ENCODE measurements at places on chromosomes 2 and 18.

DNA sequence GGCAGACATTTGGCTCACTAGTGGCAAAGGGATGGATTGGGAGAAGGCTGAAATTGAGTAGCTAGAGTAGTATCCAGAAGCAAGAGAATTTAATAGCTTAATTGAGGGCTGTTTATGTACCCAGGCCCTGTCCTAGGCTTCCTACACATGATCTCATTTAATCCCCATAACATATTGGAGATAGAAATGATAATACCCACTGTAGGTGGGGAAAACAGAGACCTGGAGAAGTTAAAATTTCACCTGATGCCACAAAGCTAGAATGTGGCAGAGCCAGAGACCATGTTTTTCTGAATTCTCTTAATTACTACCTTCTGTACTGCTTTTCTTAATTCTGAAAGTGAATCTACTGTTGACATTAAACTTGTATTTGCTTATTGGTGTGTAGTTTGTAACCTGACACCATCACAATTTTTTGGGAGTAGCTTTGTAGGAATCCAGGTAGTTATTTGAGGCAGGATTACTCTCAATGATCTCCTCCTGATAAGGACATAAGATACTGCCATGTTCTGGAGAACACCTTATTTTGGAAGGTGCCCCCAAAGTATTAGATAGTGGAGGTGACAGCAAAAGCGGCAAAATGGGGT lies 42.2 kb downstream of the RAB10 start:
- H3K36me3 ChIP-seq: no peaks in the 10 kb centered on the region
- no peak for DNase-seq

DNA sequence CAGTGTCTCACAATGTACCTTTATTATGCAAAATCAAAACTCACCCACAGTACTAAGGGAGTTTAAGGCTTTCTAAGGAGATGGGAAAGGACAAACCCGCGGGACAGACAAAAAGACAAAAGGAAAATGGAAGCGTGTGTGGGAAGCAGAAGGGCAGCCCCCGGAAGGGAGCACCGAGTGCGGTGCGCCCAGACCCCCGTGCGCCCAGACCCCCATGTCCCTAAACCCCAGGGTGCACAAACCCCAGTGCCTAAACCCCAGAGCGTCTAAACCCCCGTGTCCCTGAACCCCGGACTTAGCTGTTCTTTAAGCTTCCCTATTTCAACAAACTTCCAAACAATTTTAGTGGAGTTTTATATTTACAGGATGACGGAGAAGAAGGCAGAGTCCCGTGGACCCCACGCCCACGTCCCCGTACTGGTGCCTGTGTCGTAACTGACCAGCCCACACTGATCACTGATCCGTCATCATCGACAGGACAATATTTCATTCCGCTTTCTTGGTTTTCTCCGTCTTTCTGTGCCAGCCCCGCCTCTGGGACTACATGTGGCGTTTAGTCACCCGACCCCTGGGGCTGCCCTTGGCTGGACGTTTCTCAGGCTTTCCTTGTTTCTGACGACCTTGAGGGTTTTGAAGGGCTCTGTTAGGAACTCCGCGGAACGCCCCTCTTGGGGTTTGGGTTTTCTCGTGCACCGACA lies 76.9 kb downstream of the RTP5 start:
- H3K27ac ChIP-seq: no peak overlapping the region
- no peaks in the 10 kb centered on the region for H3K36me3 ChIP-seq
- no peaks in the 10 kb centered on the region for H3K27me3 ChIP-seq
- peaks cover 4% of the 10 kb centered on the region for H3K4me1 ChIP-seq

GRCh38 chr2:43324259-43325106 lies 98.1 kb upstream of the ZFP36L2 start:
- no peak overlapping the region for H3K27ac ChIP-seq
- H3K36me3 ChIP-seq: no peaks in the 10 kb centered on the region
- no peak for DNase-seq
- no peak overlapping the region for H3K4me3 ChIP-seq
- H3K4me1 ChIP-seq: no peaks in the 10 kb centered on the region
- H3K27me3 ChIP-seq: no peaks in the 10 kb centered on the region

- no peaks in the 10 kb centered on the region for H3K4me1 ChIP-seq
- DNase-seq: no peak
- H3K4me3 ChIP-seq: no peak overlapping the region
- H3K27ac ChIP-seq: no peak overlapping the region
- no peaks in the 10 kb centered on the region for H3K36me3 ChIP-seq
- H3K27me3 ChIP-seq: no peaks in the 10 kb centered on the region
These were observed 1041.2 kb upstream of the CDH2 start for GRCh38 chr18:29218091-29218490.

DNA sequence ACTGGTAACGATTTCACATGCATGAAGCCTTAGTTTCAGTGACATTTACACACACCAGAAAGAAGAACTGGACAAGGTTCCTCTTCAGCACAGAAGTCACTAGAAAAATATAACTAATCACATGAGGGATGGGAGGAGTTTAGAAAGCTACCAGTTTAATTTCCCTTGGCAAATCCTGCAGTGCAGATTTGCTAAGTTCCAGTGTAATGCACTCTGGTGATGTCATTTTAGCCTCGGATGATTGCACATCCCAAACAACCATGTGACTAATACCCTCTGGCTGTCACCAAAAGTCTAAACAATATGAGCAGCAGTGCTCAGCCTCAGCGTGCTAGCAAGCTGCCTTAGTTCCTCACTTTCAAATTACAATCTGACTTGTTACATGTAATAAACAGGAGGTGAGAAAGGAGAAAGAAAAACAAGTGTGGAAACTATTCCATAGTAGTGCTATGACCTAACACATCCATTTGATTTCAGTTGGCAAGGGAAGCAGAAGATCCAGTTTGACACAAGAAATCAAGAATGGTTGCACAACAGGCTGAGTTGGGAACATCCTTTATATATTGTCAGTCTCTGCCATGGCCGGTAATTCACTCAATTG lies 35.3 kb upstream of the PPP1CB start:
- H3K27ac ChIP-seq: no peak overlapping the region
- H3K4me1 ChIP-seq: no peaks in the 10 kb centered on the region
- no peak for DNase-seq
- no peak overlapping the region for H3K4me3 ChIP-seq
- no peaks in the 10 kb centered on the region for H3K36me3 ChIP-seq

DNA sequence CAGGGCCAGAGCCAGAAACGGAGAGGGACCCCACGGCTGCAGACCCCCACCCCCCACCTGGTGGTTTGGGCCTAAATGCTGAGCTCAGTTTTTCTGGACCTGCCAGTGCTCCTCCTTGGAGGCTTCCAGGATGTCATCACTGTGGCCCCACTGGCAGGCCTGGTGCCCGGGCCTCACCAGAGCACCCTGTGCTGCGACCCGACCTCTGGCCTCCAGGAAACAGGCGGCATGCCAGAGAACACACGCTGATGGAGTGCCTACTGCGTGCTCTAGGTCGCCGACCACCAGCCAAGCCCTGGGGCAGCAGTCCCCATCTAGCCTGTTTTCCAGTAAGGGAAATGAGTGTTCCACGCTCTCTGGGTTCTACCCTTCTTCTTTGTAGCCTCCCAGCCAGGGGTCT lies 33.8 kb downstream of the HS6ST1 start:
- H3K36me3 ChIP-seq: peaks cover 2% of the 10 kb centered on the region
- H3K27ac ChIP-seq: no peak overlapping the region
- no peak for DNase-seq

GRCh38 chr2:188725746-188726360 lies 248.3 kb upstream of the COL3A1 start:
- no peaks in the 10 kb centered on the region for H3K4me1 ChIP-seq
- H3K4me3 ChIP-seq: no peak overlapping the region
- H3K27ac ChIP-seq: no peak overlapping the region
- no peaks in the 10 kb centered on the region for H3K27me3 ChIP-seq
- DNase-seq: no peak
- H3K36me3 ChIP-seq: no peaks in the 10 kb centered on the region

DNA sequence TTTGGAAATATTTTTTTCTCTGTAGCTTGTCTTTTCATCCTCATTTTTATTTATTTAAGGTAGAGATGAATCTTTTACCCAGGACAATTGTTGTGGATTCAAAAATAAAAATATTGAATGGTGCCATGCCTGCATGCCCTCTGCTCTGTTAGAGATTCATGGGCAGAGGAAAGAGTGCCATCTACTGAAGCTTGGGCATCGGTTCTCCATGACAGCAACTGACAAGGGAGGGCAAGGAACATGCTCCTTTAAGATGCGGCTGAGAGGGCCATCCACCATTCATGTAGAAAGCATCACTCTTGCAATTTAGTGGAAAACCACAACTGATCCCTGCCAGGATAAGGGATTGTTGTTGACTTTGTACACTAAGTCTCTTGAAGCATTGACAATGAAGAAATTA lies 79.9 kb downstream of the PARD3B start:
- no peaks in the 10 kb centered on the region for H3K4me1 ChIP-seq
- no peaks in the 10 kb centered on the region for H3K36me3 ChIP-seq
- no peak for DNase-seq

GRCh38 chr2:26870585-26871095 lies 22.7 kb downstream of the DPYSL5 start:
- H3K36me3 ChIP-seq: no peaks in the 10 kb centered on the region
- peaks cover 3% of the 10 kb centered on the region for H3K27me3 ChIP-seq
- H3K27ac ChIP-seq: no peak overlapping the region
- DNase-seq: no peak
- H3K4me1 ChIP-seq: no peaks in the 10 kb centered on the region

- H3K4me1 ChIP-seq: no peaks in the 10 kb centered on the region
- H3K4me3 ChIP-seq: no peak overlapping the region
- no peak overlapping the region for H3K27ac ChIP-seq
- DNase-seq: no peak
These were observed 487.6 kb downstream of the PIK3C3 start for GRCh38 chr18:42442656-42443055.

GRCh38 chr2:236677368-236677767 lies 107.7 kb downstream of the ACKR3 start:
- H3K36me3 ChIP-seq: no peaks in the 10 kb centered on the region
- H3K27me3 ChIP-seq: no peaks in the 10 kb centered on the region
- no peak overlapping the region for H3K4me3 ChIP-seq
- no peak overlapping the region for H3K27ac ChIP-seq
- DNase-seq: no peak
- H3K4me1 ChIP-seq: no peaks in the 10 kb centered on the region

GRCh38 chr2:150888337-150888736 lies 373.3 kb downstream of the RBM43 start:
- no peaks in the 10 kb centered on the region for H3K4me1 ChIP-seq
- H3K27ac ChIP-seq: no peak overlapping the region
- H3K27me3 ChIP-seq: no peaks in the 10 kb centered on the region
- no peaks in the 10 kb centered on the region for H3K36me3 ChIP-seq
- DNase-seq: no peak

DNA sequence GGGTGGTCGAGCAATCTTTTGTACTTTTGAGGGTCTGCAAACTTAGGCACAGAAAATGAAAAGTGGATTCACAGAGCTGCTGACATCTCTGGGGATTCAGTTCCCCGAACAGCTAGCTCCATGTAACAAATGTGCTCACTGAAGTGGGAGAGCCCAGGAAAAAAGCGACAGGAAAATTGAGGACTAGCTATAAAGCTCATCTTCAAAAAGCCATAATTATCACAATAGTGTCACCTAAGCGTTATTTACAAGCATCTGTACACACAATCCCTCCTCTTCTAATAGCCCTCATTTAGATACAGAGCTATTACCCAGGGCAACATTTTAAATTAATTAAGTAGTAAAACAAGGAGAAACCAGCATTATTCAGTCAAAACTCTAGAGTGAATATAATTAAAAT lies 36.1 kb downstream of the RNF152 start:
- H3K27ac ChIP-seq: no peak overlapping the region
- no peak for DNase-seq
- no peaks in the 10 kb centered on the region for H3K4me1 ChIP-seq
- H3K36me3 ChIP-seq: no peaks in the 10 kb centered on the region
- no peak overlapping the region for H3K4me3 ChIP-seq

DNA sequence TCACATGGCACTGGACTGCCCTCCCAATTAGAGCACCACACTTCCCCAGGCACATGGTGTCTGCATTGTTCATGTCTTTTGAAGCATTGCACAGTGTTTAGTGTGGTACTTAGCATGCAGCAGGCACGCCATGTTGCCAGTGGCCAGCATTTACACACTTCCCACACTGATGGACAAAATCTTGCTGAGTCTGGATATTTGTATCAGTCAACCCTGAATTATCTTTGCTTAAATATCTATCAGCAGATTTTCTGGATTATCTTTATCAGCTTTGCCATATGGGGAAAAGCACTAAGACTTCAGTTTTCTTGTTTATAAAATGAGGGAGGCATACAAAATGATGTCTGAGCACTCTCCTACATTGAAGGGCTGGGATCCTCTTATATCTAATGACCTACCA lies 416.0 kb upstream of the MMADHC start:
- H3K4me1 ChIP-seq: no peaks in the 10 kb centered on the region
- H3K27ac ChIP-seq: no peak overlapping the region
- no peaks in the 10 kb centered on the region for H3K36me3 ChIP-seq

- no peak overlapping the region for H3K27ac ChIP-seq
- 0 out of 2 replicates have a peak, but pooled peaks cover 3% of the 10 kb centered on the region for H3K36me3 ChIP-seq
- no peak for DNase-seq
- no peaks in the 10 kb centered on the region for H3K27me3 ChIP-seq
- H3K4me3 ChIP-seq: no peak overlapping the region
These were observed 103.2 kb downstream of the KLHL14 start for GRCh38 chr18:32669549-32670165.

DNA sequence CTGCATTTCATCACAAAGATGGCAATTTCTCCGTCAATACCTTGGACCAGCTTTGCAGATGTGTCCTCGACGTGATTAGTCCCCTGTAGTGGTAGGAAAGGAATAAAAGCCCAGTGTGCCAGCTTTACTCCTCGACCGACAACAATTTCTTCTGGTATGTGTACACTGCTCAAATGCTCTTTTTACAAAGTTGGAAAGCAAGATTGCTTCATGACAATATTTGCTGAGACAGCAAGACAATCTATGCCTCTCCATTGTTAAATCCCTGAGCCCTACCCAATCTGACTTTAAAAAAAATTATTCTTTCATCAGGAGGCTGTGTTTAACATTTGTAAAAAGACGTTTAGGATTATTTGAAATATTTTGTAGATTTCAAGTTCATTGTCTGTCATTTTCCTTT lies 27.6 kb upstream of the ZEB2 start:
- no peak for DNase-seq
- H3K36me3 ChIP-seq: no peaks in the 10 kb centered on the region
- no peaks in the 10 kb centered on the region for H3K27me3 ChIP-seq
- no peak overlapping the region for H3K4me3 ChIP-seq
- H3K4me1 ChIP-seq: no peaks in the 10 kb centered on the region

DNA sequence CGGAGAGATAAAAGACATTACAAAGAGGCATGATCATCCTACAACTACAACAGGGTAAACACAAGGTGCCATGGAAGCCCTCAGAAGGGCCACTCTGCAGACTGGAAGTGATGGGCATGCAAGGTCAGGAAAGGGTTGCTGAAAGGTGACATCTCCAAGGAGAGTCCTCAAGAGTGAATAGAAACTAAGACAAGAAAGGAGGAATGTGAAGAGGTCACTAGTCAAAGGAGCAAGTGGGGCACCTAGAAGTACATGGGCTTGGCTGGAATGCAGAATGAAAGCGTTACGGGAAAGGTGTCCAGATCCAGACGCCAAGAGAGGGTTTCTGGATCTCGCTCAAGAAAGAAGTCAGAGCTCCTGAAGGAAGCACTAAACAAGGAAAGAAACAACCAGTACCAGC lies 314.3 kb downstream of the NBAS start:
- H3K4me1 ChIP-seq: no peaks in the 10 kb centered on the region
- no peak overlapping the region for H3K4me3 ChIP-seq
- no peaks in the 10 kb centered on the region for H3K36me3 ChIP-seq

GRCh38 chr2:39730685-39731302 lies 48.3 kb downstream of the THUMPD2 start:
- H3K27ac ChIP-seq: no peak overlapping the region
- DNase-seq: peak; percentile 31
- no peaks in the 10 kb centered on the region for H3K4me1 ChIP-seq
- no peak overlapping the region for H3K4me3 ChIP-seq
- H3K27me3 ChIP-seq: no peaks in the 10 kb centered on the region
- H3K36me3 ChIP-seq: no peaks in the 10 kb centered on the region

GRCh38 chr2:118013221-118013723 lies 598 bp downstream of the CCDC93 start:
- no peaks in the 10 kb centered on the region for H3K36me3 ChIP-seq
- no peak for DNase-seq
- H3K4me1 ChIP-seq: 0 out of 2 replicates have a peak, but pooled peaks cover 1% of the 10 kb centered on the region
- peak overlapping the region; percentile 99 for H3K4me3 ChIP-seq

Data from iPS DF 6.9 (cell line).